ENCODE measurements at places on chromosomes 12 and 14.

GRCh38 chr12:41683023-41683422, 461.7 kb downstream of the GXYLT1 start:
- no peak for DNase-seq
- H3K4me1 ChIP-seq: peaks cover 8% of the 10 kb centered on the region
- no peak overlapping the region for H3K27ac ChIP-seq
- H3K36me3 ChIP-seq: no peaks in the 10 kb centered on the region

- H3K4me3 ChIP-seq: no peak overlapping the region
- DNase-seq: no peak
- no peaks in the 10 kb centered on the region for H3K36me3 ChIP-seq
These were observed 21.0 kb downstream of the PTPN11 start for GRCh38 chr12:112439769-112440168.

- peaks cover 16% of the 10 kb centered on the region for H3K4me1 ChIP-seq
- no peak overlapping the region for H3K4me3 ChIP-seq
- H3K27ac ChIP-seq: no peak overlapping the region
- DNase-seq: no peak
These were observed 44.2 kb downstream of the DUSP16 start for GRCh38 chr12:12518464-12518845.

DNA sequence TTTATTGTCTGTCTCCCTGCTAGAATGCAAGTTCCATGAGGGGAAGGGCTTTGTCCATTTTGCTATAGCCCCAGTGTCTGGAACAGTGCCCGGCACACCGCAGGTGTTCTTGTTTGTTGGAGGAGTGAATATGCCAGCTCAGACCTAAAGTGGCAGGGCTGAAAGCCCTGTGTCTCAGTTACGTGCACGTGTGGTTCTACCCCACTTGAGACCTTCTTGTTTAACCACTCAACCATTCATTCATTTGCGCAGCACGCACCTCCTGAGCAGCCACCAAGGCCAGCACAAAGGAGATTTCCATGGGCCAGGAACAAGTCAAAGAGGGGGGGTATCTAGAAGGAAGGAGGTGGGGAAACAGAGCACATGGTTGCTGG, 338.0 kb upstream of the FKBP4 start:
- no peaks in the 10 kb centered on the region for H3K36me3 ChIP-seq
- no peak overlapping the region for H3K4me3 ChIP-seq
- H3K4me1 ChIP-seq: no peaks in the 10 kb centered on the region
- DNase-seq: no peak

GRCh38 chr12:116529686-116530085, 29.5 kb upstream of the MAP1LC3B2 start:
- H3K27me3 ChIP-seq: no peaks in the 10 kb centered on the region
- H3K4me1 ChIP-seq: peaks cover 17% of the 10 kb centered on the region
- no peak for DNase-seq
- H3K4me3 ChIP-seq: no peak overlapping the region

DNA sequence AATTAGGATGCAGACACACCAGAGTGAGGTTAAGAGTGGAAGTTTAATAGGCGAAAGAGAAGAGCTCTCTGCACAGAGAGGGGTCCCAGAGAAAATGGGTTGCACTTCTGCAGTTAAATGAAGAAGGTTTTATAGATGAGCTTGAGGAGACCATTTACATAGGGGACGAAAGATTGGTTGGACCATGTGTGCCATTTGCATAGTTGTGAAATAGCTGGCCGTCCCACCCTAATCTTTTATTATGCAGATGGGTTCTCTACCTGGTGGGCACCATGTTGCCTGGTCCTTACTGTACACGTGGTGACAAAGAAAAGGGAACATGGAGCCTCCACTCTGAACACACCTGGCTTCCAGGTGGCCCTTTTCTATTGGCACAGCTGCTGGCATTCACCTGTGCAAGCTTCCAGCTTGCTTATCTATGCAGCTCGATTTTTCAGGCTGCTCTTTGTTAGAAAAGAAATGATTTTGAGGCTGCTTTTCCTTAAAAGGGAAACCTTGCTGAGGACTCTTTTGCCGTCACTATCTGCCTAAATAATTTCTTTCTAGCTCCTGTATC, 67.1 kb upstream of the SRSF5 start:
- DNase-seq: no peak
- H3K27ac ChIP-seq: no peak overlapping the region
- no peak overlapping the region for H3K4me3 ChIP-seq
- H3K27me3 ChIP-seq: no peaks in the 10 kb centered on the region
